Ecto neural progenitor cell (in vitro differentiated cells): ENCODE measurements at places on chromosomes 7 and 10.
A peak's percentile ranks its signal among the peaks of the same experiment; 100 is the strongest.

- DNase-seq: no peak
Measured at GRCh38 chr7:112886208-112886607, 96.0 kb upstream of the TMEM168 start.

DNA sequence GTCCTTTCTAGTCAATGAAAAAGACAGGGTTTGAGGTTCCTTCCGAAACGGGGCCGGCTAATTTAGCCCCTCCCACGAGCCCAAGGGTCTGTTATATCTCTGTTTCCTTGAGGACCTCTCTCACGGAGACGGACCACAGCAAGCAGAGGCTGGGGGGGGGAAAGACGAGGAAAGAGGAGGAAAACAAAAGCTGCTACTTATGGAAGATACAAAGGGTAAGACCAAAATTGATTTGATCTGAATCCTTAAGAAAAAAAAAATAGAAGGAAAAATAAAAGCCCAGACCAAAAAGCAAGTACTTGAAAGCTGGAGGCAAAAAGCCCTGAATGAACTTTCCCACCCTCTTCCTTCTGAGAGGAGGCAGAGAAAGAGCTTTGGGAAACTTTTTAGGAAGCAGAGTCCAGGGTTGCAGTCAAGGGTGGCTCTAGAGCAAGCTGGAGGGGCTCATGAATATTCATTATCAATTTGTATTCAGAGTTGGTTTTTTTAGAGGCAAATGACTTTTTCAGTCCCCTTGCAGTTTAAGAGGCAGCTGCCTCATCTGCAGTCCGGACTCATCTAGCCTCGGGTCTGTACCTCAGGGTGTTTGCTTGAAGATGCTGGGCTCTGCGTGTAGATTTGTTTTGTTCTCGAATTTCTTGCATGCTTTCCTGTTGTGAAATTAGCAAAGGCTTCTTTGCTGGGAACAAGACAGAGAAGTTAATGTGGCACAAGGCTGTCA lies at the start of gene ENTPD1:
ENTPD1 (plus strand) TSS at position 123 of the 721 bp plus-strand sequence; CDS start at position 200, 77 bp downstream.
- DNase-seq: peak; percentile 45

DNA sequence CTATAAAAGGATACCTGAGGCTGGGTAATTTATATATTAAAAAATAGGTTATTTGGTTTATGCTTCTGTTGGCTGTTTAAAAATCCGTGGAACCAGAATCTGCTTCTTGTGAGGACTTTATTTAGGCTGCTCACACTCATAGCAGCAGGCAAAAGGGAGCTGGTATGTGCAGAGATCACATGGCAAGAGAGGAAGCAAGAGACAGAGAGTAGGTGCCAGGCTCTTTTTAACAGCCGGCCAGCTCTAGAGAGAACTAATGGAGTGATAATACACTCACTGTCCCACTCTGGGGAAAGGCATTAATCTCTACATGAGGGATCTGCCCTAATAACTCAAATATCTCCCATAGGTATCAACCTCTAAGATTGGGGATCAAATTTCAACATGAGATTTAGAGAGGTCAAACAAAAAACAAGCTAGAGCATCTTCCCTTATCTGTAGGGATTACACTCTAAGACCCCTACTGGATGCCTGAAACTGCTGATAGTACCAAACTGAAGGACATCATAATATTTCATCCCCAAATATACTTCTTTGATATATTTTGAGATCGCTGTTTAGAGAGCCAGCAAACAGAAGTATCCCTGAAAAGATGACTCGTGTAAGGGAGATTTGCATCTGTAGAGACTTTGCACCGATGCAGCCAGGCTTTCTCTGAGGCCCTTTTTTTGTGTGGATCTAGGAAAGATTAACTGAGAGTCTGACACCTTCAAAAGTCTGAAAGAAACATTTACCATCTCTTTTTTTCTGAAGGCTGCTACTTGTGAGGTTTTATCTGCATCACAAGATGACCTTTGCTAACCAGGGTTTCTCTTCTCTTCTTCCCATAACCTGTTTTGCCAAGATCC lies 717.0 kb upstream of the MBL2 start:
- DNase-seq: no peak

- DNase-seq: no peak
Measured at GRCh38 chr7:99920149-99920548, 819 bp upstream of the TRIM4 start.

GRCh38 chr10:114261076-114261475 lies 22.0 kb downstream of the VWA2 start:
- DNase-seq: no peak

- no peak for DNase-seq
Measured at GRCh38 chr10:106169241-106169640, 995.3 kb downstream of the SORCS1 start.

GRCh38 chr7:130914554-130915294 lies 180.7 kb upstream of the KLF14 start:
- DNase-seq: no peak
